ENCODE measurements at places on chromosomes 1 and 21. TPM values are rescaled to one million over a fixed set of nuclear protein-coding genes. Genes with fewer than 3 reads are reported as not detected.
A peak's percentile ranks its signal among the peaks of the same experiment; 100 is the strongest.

The S100B gene
- 0.77 TPM for total RNA-seq

- no peak overlapping the region for H3K27ac ChIP-seq
- no peaks in the 10 kb centered on the region for H3K36me3 ChIP-seq
- no peak overlapping the region for H3K4me3 ChIP-seq
- peaks cover 10% of the 10 kb centered on the region for H3K4me1 ChIP-seq
- H3K27me3 ChIP-seq: no peaks in the 10 kb centered on the region
- DNase-seq: peak; percentile 46
Measured at GRCh38 chr1:60281360-60281932, 207.9 kb upstream of the C1orf87 start.

GRCh38 chr1:84677415-84678099 lies 12.7 kb downstream of the SSX2IP start:
- H3K36me3 ChIP-seq: peaks cover 26% of the 10 kb centered on the region
- H3K27me3 ChIP-seq: no peaks in the 10 kb centered on the region
- no peak overlapping the region for H3K4me3 ChIP-seq
- DNase-seq: no peak
- peaks cover 8% of the 10 kb centered on the region for H3K4me1 ChIP-seq

The KNCN gene
- total RNA-seq: not detected

GRCh38 chr1:167774710-167775109 lies 52.9 kb downstream of the MPZL1 start:
- no peak overlapping the region for H3K4me3 ChIP-seq
- H3K4me1 ChIP-seq: no peaks in the 10 kb centered on the region
- peaks cover 36% of the 10 kb centered on the region for H3K36me3 ChIP-seq
- H3K27me3 ChIP-seq: no peaks in the 10 kb centered on the region

DNA sequence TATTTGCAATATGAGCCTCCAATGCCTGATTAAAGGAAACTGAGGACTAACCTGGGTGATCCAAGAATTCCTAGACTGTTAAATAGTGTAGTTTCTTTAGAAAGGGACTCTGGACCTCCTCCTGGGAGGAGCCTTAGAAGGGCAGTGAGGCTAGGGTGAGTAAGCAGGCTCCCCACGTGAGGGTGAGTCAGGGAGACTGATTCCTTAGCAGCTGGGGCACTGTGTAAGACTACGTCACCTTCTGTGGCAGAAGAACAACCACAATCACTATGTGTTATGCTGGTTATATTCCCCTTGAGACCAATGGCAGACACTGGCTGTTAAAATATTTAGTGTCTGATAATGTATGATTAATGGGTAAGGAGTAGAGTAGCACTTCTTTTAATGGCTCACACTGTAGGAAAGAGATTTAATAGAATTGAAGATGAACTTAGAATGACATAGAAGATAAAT lies 53.3 kb upstream of the SYT14 start:
- H3K27ac ChIP-seq: no peak overlapping the region
- H3K4me1 ChIP-seq: peaks cover 5% of the 10 kb centered on the region
- peaks cover 29% of the 10 kb centered on the region for H3K27me3 ChIP-seq
- H3K36me3 ChIP-seq: no peaks in the 10 kb centered on the region

The FCN3 gene
- not detected for total RNA-seq

GRCh38 chr1:116119876-116120275 lies 8.7 kb downstream of the MAB21L3 start:
- no peak overlapping the region for H3K4me3 ChIP-seq
- DNase-seq: no peak
- H3K4me1 ChIP-seq: no peaks in the 10 kb centered on the region

DNA sequence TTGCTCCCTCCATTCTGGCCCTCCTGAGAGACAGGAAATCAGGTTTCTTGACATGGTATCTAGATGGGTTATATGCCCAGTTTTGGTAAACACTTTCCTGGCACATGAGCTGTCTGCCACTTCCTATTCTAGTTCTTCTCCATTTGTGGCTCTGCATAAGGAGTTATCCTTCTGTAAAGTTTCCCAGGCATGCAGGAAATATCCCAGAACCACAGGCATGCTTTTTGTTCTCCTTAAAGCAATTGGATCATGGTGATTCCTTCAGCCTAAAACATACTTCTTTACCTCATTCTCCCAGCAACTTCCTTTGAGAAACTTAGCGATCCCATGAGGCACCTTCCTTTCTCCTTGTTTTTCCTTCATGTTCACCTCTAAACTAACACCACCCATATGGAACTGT lies 199.8 kb downstream of the CRB1 start:
- H3K4me1 ChIP-seq: no peaks in the 10 kb centered on the region
- DNase-seq: no peak
- no peaks in the 10 kb centered on the region for H3K36me3 ChIP-seq
- peaks cover 6% of the 10 kb centered on the region for H3K27me3 ChIP-seq
- no peak overlapping the region for H3K27ac ChIP-seq
- no peak overlapping the region for H3K4me3 ChIP-seq

- H3K4me1 ChIP-seq: peaks cover 21% of the 10 kb centered on the region
- peak; percentile 15 for DNase-seq
- no peak overlapping the region for H3K4me3 ChIP-seq
- no peaks in the 10 kb centered on the region for H3K36me3 ChIP-seq
- no peak overlapping the region for H3K27ac ChIP-seq
Measured at GRCh38 chr1:41345434-41346075, 15.7 kb upstream of the FOXO6 start.

The NPL gene
- total RNA-seq: 10.1 TPM

The LCE1A gene
- total RNA-seq: not detected

GRCh38 chr1:41110286-41110685 lies 88.8 kb upstream of the SLFNL1 start:
- no peak overlapping the region for H3K27ac ChIP-seq
- peaks cover 8% of the 10 kb centered on the region for H3K4me1 ChIP-seq
- DNase-seq: no peak
- H3K36me3 ChIP-seq: peaks cover 10% of the 10 kb centered on the region
- H3K27me3 ChIP-seq: no peaks in the 10 kb centered on the region

DNA sequence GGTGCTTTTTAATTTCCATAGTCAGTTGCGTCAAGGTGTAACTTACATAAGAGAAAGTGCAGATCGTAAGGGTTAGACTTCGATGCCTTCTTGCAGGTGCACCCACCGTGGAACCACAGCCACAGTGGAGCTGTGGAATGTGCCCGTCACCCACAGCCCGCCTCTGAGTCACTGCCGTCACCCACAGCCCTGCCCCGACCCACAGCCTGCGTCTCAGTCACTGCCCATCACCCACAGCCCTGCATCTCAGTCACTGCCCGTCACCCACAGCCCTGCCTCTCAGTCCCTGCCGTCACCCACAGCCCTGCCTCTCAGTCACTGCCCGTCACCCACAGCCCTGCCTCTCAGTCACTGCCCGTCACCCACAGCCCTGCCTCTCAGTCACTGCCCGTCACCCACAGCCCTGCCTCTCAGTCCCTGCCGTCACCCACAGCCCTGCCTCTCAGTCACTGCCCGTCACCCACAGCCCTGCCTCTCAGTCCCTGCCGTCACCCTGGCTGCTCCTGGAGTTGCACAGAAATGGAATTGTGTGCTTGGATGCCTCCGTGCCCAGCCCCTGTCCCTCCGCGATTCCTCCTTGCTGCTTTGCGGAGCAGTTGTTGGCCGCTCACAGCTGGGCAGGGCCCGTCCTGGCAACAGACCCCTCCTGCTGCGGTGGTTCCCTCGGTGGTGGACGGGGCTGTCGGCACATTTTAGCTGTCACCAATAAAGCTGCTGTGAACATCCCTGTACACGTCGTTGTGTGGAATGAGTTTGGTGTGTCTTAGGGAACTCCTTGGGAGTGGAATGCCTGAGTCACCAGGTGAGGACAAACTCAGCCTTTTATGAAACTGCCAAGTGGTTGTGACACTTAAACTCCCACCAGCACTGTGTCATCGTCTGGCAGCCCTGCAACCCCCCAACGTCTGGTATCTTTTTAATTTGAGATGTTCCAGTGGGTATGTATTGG lies 44.9 kb upstream of the COL6A2 start:
- peaks cover 11% of the 10 kb centered on the region for H3K27me3 ChIP-seq
- H3K4me3 ChIP-seq: no peak overlapping the region
- no peaks in the 10 kb centered on the region for H3K36me3 ChIP-seq
- DNase-seq: no peak
- no peak overlapping the region for H3K27ac ChIP-seq

Data from activated CD8-positive, alpha-beta memory T cell treated with anti-CD3 and anti-CD28 coated beads, Interleukin-2, amount 10 ng/mL, durations not matched to agents 7 days and 5 days (primary cell).